ENCODE measurements at places on chromosomes 1 and 21.

- H3K27me3 ChIP-seq: no peaks in the 10 kb centered on the region
- no peak overlapping the region for H3K27ac ChIP-seq
- H3K4me1 ChIP-seq: peaks cover 39% of the 10 kb centered on the region
- peak; percentile 53 for DNase-seq
- no peak overlapping the region for H3K4me3 ChIP-seq
- no peaks in the 10 kb centered on the region for H3K36me3 ChIP-seq
Observed at GRCh38 chr1:230750576-230750975, 3.4 kb downstream of the CAPN9 start.

- no peak overlapping the region for H3K4me3 ChIP-seq
- H3K27ac ChIP-seq: no peak overlapping the region
- H3K4me1 ChIP-seq: no peaks in the 10 kb centered on the region
- H3K27me3 ChIP-seq: peaks cover 68% of the 10 kb centered on the region
- DNase-seq: no peak
Observed at GRCh38 chr21:44368711-44369446, 15.5 kb downstream of the TRPM2 start.

DNA sequence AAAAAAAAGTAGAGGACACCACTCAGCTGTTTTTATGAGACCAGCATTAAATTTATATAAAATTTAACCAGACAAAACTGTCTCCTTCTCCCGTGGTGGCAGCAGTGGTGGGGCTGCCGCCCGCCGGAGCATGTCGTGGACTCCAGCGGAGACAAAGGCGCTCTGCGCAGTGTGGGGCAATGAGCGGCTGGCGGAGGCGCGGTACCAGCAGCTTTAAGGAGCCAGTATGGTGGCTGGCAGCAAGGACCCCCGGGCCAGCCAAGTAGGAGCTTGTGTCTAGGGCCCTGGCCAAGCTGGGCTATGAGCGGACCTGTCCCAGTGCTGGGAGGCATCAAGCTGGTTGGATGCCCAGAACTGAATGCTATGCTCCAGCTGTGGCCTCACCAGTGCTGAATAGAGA, 2102.9 kb downstream of the NCAM2 start:
- H3K4me1 ChIP-seq: no peaks in the 10 kb centered on the region
- H3K4me3 ChIP-seq: no peak overlapping the region
- no peak overlapping the region for H3K27ac ChIP-seq
- H3K27me3 ChIP-seq: no peaks in the 10 kb centered on the region

- 0 out of 2 replicates have a peak overlapping the region, but pooled peaks have one; percentile 97 for H3K27ac ChIP-seq
- H3K27me3 ChIP-seq: no peaks in the 10 kb centered on the region
- no peak overlapping the region for H3K4me3 ChIP-seq
- no peaks in the 10 kb centered on the region for H3K36me3 ChIP-seq
- peaks cover 55% of the 10 kb centered on the region for H3K4me1 ChIP-seq
Observed at GRCh38 chr1:51572365-51572764, 44.5 kb upstream of the OSBPL9 start.

GRCh38 chr1:77925518-77925917, 37.1 kb downstream of the NEXN start:
- no peak overlapping the region for H3K27ac ChIP-seq
- no peaks in the 10 kb centered on the region for H3K36me3 ChIP-seq
- H3K27me3 ChIP-seq: no peaks in the 10 kb centered on the region
- no peak for DNase-seq
- H3K4me3 ChIP-seq: no peak overlapping the region

- no peak for DNase-seq
- no peak overlapping the region for H3K27ac ChIP-seq
- no peaks in the 10 kb centered on the region for H3K36me3 ChIP-seq
- H3K4me1 ChIP-seq: no peaks in the 10 kb centered on the region
Observed at GRCh38 chr1:245131026-245131393, 23.8 kb upstream of the KIF26B start.

DNA sequence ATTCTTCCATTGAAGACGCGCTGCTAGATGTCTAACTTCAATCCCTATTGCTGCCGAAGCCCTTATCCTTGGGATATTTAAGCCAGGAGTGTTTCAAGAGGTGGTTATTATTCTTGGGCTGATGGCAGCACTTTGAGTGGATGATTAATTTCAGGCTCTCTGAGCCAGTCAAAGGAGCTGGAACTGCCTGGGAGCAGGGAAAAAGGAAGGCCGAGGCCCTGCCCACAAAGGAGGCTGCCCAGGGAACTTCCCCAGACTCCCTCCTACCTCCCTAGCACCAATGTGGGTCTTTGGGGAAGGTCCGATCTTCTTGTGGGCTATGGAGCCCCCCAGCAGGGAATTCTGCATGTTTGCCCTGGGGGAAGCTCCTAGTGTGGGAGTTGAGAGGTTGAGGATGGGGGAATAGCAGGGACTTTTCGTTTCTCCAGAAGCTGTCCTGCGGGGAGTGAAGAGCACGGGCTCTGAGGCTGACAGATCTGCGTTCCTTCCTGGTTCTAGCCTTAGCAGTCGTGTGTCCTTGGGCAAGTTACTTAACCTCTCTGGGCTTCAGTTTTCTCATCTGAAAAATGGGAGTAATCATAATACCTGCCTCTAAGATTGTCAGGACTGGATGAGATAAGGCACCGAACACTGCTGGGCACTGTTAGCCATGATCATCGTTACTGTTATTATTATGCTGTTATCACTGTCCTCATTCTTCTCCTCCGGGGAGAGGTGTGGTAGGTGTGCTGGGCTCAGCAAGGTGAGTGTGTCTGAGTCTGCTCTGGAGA, 6.3 kb downstream of the KCNQ4 start:
- H3K4me3 ChIP-seq: no peak overlapping the region
- no peak overlapping the region for H3K27ac ChIP-seq
- H3K4me1 ChIP-seq: no peaks in the 10 kb centered on the region
- no peaks in the 10 kb centered on the region for H3K27me3 ChIP-seq
- DNase-seq: no peak

DNA sequence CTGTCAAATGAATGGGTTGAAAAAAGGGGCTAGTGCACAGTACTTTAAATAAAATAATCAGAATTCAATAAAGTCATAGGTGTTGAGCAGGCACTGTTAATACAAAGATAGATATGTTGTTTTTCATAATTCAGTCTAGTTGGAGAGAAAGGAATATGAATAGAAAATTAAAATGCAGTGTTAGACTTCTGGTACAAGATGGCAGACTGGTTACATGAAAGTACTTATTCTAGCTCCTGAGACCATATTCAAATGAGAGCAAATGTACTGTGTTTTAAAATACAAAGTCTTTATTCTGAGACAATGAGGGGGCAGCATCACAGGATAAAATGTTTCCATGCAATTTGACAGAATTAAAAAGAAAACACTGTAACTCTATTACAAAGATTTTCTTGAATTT, 542.1 kb downstream of the COL11A1 start:
- no peaks in the 10 kb centered on the region for H3K4me1 ChIP-seq
- H3K27me3 ChIP-seq: no peaks in the 10 kb centered on the region
- no peak for DNase-seq
- no peaks in the 10 kb centered on the region for H3K36me3 ChIP-seq
- H3K27ac ChIP-seq: no peak overlapping the region
- no peak overlapping the region for H3K4me3 ChIP-seq

- no peak overlapping the region for H3K4me3 ChIP-seq
- H3K36me3 ChIP-seq: no peaks in the 10 kb centered on the region
- H3K27ac ChIP-seq: no peak overlapping the region
- no peak for DNase-seq
- peaks cover 11% of the 10 kb centered on the region for H3K4me1 ChIP-seq
Observed at GRCh38 chr1:9761855-9762254, 61.9 kb downstream of the CLSTN1 start.

DNA sequence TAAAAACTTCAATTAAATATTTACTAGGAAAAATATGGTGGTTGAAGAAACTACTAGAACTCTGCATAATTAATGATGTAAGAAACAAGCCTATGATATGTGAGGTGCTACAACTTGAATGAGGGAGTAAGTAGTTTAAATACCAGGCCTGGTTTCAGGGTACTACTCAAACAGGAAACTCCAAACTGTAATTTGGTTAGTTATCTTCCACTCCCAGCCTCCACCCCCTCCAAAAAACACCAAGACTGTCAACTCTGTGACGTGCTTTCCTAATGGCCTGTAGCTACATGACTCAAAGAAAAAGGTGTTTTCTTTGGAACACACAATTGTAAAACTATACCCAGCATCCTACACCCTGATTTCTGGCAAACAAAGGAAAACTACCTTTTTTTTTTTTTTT, 55.9 kb upstream of the RCC1 start:
- H3K27me3 ChIP-seq: no peaks in the 10 kb centered on the region
- H3K36me3 ChIP-seq: no peaks in the 10 kb centered on the region
- DNase-seq: peak; percentile 77
- no peak overlapping the region for H3K4me3 ChIP-seq
- peaks cover 22% of the 10 kb centered on the region for H3K4me1 ChIP-seq

DNA sequence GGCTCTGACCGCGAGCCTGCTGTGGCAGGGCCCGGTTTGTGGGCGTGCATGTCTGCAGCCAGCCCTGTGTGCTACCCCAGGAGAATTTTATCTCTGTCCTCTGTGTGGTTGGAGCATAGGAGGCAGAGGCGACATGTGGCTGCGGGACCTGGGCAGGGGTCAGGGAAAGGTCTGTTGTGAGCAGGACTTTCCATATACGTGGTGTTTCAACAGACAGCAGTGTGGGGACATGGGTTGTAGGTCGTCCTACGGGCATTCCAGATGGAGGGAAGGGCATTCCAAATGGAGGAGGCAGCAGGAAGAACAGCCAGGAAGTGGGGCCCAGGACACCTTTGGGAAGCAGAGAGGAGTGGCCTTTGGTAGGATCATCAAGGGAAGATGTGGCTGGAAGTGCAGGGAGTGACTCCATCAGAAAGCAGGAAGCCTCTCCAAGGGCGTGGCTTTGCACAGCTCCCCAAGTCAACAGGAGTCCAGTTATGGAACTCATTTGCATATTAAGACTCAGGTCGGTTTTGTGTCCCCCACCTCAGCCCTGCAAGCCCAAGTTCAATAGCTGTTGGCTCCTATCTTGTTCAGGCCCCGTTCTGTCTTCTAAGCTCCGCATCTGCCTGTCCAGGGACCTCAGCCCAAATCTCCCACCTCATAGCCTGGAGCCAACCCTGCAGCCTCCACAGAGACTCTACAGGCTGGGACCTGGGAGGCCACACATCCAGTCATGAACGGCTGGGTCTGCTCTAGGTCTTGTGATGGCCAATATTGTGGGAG, 309.1 kb downstream of the MATN1 start:
- no peak overlapping the region for H3K4me3 ChIP-seq
- no peaks in the 10 kb centered on the region for H3K27me3 ChIP-seq
- no peaks in the 10 kb centered on the region for H3K36me3 ChIP-seq

DNA sequence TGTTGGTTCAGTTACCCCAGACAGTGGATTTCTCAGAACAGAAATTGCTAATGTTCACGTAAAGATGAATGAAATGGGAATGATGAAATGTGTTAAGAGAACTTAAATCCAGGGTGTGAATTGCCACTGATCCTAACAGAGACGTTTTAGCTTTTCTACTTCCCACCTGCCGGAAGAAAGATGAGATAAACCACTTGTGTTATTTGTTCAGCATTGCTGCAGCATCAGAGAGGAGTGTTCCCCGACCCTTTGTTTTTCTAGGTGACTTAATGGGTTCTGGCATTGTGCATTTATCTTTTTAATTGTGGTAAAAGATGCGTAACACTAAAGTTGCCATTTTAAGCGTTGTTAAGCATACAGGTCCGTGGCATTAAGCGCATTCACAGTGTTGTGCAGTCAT, 122.3 kb downstream of the GALNT2 start:
- H3K36me3 ChIP-seq: no peaks in the 10 kb centered on the region
- no peak overlapping the region for H3K4me3 ChIP-seq
- peaks cover 14% of the 10 kb centered on the region for H3K4me1 ChIP-seq
- DNase-seq: no peak

DNA sequence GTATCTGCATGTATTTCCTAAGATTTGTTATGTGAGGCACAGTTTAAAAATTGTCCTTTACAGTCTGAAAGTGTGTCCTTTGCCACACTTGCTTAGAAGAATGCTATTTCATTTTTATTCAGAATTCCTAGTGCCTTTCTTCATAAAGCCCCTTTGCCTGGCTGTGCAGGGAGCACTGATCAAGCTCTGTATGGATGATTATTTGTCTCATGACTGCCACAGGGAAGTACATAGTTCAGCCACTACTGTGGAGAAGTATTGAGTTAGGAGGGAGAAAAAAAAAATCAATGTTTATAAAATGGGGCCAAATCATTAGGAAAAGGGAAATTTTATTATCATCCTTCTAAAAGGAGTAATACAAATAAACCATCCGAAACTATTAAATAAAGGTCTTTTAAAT, 51.4 kb downstream of the LHX4 start:
- DNase-seq: no peak
- H3K4me1 ChIP-seq: no peaks in the 10 kb centered on the region
- no peak overlapping the region for H3K27ac ChIP-seq
- no peak overlapping the region for H3K4me3 ChIP-seq

DNA sequence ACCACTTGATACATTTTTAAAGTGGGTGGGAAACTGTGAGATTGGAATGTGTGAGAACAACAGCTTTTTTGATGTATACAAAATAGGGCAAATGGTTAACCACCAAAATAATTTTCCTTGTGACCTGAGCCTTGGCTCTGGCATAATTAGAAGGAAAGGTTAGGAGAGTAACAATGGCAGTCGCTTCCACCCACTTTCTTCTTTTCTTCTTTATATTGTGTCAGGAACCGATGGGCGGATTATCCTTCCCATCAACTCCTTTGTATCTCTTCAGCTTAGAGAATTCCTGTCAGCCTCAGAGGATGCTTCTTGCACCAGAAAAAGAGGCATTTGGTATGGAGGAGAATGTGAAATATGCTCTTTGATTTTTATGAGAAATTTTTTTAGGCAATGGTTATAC, 90.6 kb downstream of the SDCCAG8 start:
- no peak for DNase-seq
- no peaks in the 10 kb centered on the region for H3K27me3 ChIP-seq
- no peak overlapping the region for H3K4me3 ChIP-seq
- no peak overlapping the region for H3K27ac ChIP-seq

- H3K4me1 ChIP-seq: peaks cover 19% of the 10 kb centered on the region
- no peaks in the 10 kb centered on the region for H3K36me3 ChIP-seq
- no peak for DNase-seq
- no peaks in the 10 kb centered on the region for H3K27me3 ChIP-seq
- no peak overlapping the region for H3K4me3 ChIP-seq
- H3K27ac ChIP-seq: peak overlapping the region; percentile 73
Observed at GRCh38 chr21:29115899-29116298, 14.5 kb upstream of the MAP3K7CL start.

GRCh38 chr1:181344091-181344490, 139.2 kb upstream of the CACNA1E start:
- no peak overlapping the region for H3K27ac ChIP-seq
- H3K36me3 ChIP-seq: no peaks in the 10 kb centered on the region
- peaks cover 74% of the 10 kb centered on the region for H3K27me3 ChIP-seq
- DNase-seq: no peak
- H3K4me1 ChIP-seq: no peaks in the 10 kb centered on the region
- H3K4me3 ChIP-seq: no peak overlapping the region

Measured in PC-9 (cell line).